ENCODE measurements at places on chromosomes 12 and 14. TPM values are rescaled to one million over a fixed set of nuclear protein-coding genes. Genes with fewer than 3 reads are reported as not detected.

DNA sequence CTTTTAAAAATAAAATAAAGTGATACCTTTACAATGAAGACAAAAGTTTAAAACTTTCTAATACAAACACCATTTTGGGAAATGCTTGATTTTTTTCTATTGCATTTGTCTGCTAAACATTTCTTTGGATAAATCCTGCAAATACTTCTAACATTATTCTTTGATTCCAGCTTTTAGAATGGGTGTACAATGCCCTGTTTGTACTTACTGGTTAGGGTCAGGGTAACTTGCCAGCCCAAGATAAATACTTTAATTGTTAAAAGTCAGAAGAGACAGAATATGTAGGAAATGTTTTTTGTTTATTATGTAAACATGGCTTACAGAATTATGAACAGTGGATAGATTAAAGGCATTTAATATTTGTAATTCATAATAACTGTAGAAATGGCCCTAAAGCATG lies 60.5 kb downstream of the WASHC4 start:
- no peak overlapping the region for H3K4me3 ChIP-seq
- H3K27me3 ChIP-seq = no peaks in the 10 kb centered on the region
- DNase-seq = no peak
- H3K36me3 ChIP-seq = no peaks in the 10 kb centered on the region
- no peak overlapping the region for H3K27ac ChIP-seq
- no peaks in the 10 kb centered on the region for H3K4me1 ChIP-seq

- no peak for DNase-seq
- H3K36me3 ChIP-seq = no peaks in the 10 kb centered on the region
- no peak overlapping the region for H3K27ac ChIP-seq
- H3K27me3 ChIP-seq = no peaks in the 10 kb centered on the region
- H3K4me1 ChIP-seq = no peaks in the 10 kb centered on the region
These were observed 19.0 kb upstream of the SLC6A12 start for GRCh38 chr12:232731-233614.

DNA sequence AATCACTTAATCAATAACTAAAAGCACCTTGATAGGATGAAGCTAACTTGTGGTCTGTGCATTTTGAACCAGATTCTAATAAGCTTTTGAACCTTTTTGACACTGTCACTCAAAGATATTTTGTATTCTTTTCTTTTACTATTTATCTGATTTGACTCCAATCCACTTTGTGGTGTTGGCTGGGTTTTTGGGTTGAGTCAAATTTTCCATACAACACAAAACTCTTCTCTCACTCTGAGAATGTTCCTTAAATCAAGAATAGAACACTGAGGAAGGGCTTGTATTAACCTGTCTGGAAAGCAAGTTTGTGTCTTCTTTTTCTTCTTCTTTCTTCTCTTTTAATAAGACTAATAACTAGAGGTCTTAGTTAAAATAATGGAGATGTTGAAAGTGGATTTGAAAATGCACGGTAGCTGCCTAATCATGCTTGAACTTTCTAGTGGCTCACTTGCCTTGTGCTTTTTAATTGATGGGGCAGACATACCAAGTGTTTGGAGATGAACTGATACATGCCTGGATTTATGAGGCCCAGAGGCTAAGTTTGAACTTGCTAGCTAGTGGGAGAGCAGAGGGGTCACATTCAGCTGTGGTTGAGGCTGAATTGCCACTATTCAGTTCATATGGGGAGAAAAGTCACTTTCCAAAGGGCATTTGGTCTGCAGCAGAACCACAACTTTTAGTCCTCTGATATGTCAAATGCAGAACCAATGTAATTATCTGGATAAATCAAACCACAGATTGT lies 93.5 kb upstream of the PTHLH start:
- no peak overlapping the region for H3K4me3 ChIP-seq
- DNase-seq = no peak
- H3K4me1 ChIP-seq = no peaks in the 10 kb centered on the region
- H3K36me3 ChIP-seq = no peaks in the 10 kb centered on the region
- H3K27ac ChIP-seq = no peak overlapping the region

DNA sequence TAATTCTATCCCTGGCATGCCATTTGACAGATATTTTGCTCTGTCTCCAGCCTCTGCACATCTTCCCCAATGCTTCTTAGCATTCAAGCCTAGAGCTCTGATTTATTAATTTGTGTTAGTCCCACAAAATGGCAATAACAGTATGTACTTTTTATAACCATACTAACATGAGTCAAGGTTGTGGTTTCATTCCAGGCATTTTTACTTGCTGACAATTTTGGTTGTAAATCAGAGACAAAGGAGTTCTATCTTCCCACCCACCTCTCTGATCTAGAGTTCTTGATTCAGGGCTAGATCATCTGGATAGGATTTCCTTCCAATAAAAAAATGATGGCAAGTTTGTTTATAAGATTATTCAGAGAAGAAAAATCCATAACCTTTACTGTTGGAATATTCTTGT lies 18.5 kb upstream of the CISTR start:
- no peaks in the 10 kb centered on the region for H3K36me3 ChIP-seq
- H3K4me3 ChIP-seq = no peak overlapping the region
- H3K27ac ChIP-seq = no peak overlapping the region
- no peaks in the 10 kb centered on the region for H3K27me3 ChIP-seq
- H3K4me1 ChIP-seq = no peaks in the 10 kb centered on the region

- peaks cover 6% of the 10 kb centered on the region for H3K4me1 ChIP-seq
- H3K27me3 ChIP-seq = no peaks in the 10 kb centered on the region
- DNase-seq = no peak
- H3K27ac ChIP-seq = no peak overlapping the region
These were observed 101.7 kb upstream of the MAX start for GRCh38 chr14:65204056-65204455.

DNA sequence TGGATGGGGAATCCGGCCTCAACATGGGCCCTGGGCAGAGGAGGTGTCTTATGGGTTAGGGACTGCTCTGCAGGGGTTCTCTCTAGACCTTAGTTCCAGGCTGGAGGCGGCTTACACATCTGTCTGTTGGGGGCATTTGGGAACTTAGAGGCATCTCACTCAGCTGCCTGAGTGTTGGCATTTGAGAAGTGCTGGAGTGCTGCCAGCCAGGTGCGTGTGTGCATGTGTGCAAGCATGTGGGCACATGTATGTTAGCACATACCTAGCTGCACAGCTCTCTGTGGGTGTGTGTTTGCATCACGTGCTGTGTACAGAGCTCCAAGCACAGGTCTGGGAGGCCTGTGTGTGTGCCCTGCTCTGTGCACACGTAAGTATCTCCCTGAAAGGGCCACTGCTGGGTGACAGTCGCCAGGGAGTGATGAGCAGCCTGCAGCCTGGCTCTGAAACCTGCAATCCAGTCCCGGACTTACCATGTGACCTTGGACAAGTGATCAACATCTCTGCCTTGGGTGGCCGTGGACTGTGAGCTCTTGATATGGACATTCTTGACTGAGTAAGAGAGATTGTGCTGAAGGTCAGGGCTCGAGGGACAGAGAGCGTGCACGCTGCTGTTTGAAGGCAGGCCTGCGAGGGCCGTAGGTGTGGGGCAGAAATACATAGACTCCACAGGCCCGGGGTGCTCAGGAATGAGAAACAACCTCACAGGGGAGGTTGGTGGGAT lies 5.2 kb downstream of the LRTM2 start:
- DNase-seq = no peak
- no peak overlapping the region for H3K27ac ChIP-seq

- no peaks in the 10 kb centered on the region for H3K36me3 ChIP-seq
- DNase-seq = no peak
- no peak overlapping the region for H3K4me3 ChIP-seq
- no peaks in the 10 kb centered on the region for H3K27me3 ChIP-seq
- H3K27ac ChIP-seq = no peak overlapping the region
- peaks cover 6% of the 10 kb centered on the region for H3K4me1 ChIP-seq
These were observed 62.7 kb downstream of the GALNT4 start for GRCh38 chr12:89461649-89462612.

The SAMD4A gene
- total RNA-seq = 11.2 TPM

The ZNF268 gene
- total RNA-seq = 3.6 TPM

The PGF gene
- 2.3 TPM for total RNA-seq

The ADAM21 gene
- total RNA-seq = not detected

The RASSF9 gene
- 4.4 TPM for total RNA-seq

The DENR gene
- total RNA-seq = 26.4 TPM

All from body of pancreas (tissue), 4 donors.